Stimulated activated CD8-positive, alpha-beta memory T cell treated with anti-CD3 and anti-CD28 coated beads, Interleukin-15, amount 100 ng/mL, for 24 hours (primary cell): ENCODE measurements at places on chromosomes 16 and 17.

DNA sequence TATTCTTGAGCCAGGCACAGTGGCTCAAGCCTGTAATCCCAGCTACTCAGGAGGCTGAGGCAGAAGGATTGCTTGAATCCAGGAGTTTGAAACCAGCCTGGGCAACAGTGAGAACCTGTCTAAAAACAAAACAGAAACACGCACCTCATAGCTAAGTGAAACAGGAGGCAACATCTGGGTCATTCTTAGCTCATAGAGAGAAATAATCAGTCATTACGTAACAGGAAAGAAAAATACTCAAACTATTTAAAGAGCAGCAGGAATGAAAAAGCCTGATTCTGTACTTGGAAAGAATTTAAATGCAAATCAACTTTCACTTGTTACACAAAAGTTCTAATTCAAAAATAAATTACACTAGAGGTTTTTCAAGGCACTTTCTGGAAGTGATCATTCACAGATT is 17.2 kb downstream of the CHCT1 start:
- DNase-seq, result no peak

- DNase-seq, result no peak
Measured at GRCh38 chr16:9151597-9151996, 60.2 kb downstream of the HAPSTR1 start.

DNA sequence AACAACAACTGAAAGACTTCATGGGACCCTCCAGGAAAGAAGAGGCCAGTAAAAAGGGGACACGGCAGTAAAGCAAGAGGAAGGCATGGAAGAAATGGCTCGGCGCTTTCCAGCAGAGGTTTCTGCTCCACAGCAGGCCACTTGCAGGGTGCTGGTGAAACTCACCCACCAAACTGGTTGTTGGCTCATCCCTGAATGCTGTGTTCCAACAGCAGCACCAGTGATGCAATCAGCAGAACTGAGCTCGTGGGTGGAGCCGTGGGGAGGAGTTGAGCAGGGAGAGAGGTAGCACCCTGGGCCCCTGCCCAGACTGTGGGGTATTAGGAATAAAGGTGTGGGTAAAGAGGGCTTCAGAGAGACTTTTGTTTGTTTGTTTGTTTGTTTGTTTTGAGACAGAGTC is 62.8 kb upstream of the ADCY9 start:
- DNase-seq, result no peak

- no peak for DNase-seq
Measured at GRCh38 chr17:68853036-68853435, 102.2 kb downstream of the ABCA8 start.

DNA sequence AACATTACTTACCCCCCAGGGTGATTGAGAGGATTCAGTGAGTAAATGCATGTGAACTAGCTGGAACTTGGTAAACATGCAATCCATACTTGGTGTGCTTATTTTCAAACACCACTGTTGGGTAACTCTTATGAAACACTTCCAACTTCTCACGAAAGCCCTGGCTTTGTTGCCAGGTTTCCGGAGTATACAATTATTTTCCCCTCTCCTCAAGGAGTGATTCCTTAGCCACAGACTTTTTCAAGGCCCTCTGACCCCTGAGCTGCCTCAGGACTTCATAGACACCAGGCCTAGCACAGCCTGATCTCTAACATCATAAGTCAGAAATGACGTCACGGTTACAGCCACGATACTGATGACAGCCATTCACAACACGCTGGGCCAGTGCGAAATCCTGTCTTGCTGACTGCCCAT is 27.6 kb downstream of the HSD17B2 start:
- no peak for DNase-seq

DNA sequence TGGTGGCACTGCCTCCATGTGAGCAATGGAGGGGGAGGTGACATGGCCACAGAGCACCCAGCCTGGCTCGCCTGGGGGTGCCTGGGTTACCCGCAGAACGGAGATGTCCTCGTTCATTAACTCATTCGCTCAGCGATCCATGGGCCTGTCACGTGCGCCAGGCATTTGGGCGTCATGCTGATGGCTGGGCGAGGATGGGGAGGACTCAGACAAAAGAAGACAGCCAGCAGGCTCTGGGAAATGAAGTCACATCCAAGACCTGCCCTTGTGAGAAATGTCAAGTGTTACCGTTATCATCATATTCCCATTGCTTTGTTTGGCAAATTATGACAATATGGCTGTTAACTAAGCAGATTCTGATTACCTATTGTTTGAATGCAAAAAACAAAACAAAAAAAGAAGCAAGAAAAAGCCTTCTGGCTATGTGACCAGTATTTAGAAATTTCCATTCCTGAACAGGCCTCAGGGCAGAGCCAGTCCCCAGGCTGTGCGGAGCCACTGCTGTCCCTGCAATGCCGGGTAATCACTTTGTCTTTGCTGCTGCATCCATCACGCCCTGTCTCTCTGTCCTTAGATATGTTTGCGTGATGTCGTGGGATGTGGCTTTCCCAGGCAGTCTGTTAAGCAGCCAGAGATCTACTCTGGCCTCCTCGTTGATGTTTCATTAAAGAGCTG is 57.9 kb downstream of the CMIP start:
- DNase-seq, result no peak

DNA sequence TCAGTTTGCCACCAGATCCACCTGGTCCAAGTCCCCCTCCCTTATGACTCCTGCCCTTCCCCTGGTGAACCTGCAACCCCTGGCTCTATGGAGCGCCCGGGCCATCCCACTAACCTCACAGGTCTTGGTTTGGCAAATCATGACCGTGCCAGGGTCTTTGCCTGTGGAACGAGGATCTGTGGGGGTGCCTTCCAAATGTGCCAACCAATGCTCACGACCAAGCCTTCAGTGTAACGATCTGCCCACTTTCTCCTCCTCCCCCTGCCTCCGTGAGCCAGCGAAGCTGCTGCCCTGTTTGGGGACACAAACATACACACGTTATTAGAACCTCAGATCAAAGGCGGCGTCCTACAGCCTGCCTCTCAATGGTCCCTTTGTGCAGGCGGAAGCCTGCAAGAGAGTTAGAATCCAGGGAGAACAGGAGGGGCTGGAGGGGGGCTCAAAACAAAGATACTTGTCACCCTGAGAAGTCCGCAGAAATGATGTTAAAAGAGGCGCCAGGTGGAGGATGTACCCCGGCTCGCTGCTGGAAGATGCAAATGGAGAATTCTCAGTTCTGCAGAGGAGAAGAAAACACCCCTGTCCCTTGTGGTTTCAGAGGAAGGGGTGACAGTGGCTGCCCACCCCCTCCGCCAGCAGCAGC is 9.0 kb upstream of the NKD1 start:
- no peak for DNase-seq

- no peak for DNase-seq
Measured at GRCh38 chr17:57644326-57644725, 100.8 kb downstream of the CCDC182 start.

GRCh38 chr16:35182043-35182677 is 1722.7 kb downstream of the TP53TG3F start:
- no peak for DNase-seq

- DNase-seq, result no peak
Measured at GRCh38 chr16:77939968-77940367, 82.4 kb upstream of the CLEC3A start.

GRCh38 chr17:58741121-58741625 is 14.5 kb upstream of the PPM1E start:
- no peak for DNase-seq

- no peak for DNase-seq
Measured at GRCh38 chr16:74257061-74257460, 39.6 kb upstream of the PSMD7 start.

DNA sequence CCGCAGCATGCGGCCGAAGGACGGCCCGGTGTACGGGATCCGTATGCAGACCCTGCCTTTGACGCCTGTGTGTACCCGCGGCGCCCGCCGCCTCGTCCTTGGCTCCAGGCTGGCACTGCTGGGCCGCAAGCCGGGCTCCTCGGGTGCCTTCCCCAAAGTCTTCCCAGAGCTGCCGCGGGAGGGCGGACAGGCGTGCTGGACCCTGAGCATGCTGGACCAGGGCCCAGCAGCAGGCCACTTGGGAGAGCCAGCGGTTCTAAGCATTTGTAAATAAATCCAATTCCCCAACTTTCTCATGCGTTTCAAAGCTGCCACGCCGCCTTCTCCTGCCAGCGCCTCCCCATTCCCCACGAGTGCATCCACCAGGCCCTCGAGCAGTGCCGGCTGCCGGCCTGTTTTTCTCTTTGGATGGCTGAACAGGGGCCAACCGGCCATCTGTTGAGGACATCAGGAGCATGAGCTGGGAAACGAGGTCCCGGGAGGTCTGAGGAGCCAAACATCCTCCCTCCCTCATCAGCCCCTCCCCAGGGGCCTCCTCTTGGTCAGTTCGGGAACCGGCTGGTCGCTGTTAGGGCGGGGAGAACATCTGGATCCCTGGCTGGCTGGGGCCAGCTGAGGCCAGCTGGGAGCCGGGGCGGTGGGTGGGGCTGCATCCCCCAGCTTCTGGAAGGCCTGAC is 20.5 kb upstream of the PABPN1L start:
- DNase-seq, result no peak

GRCh38 chr17:77666462-77666861 is 292.0 kb upstream of the TNRC6C start:
- DNase-seq, result no peak

DNA sequence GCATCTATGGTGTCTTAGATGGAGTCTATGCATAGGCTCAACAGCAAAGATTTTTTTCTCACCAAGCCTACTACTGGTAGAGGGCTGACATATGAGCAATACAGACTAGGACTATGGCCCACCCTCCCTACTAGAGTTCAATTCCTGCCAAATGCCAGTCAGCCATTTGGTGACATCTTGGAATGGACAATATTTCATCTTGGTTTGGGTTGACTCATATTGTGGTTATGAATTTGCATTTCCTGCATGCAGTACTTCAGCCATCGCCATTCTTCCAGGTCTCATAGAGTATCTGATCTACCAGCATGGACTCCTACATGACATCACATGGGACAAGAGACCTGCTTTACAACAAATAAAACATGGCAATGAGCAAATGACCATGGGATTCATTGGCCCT is 778.1 kb upstream of the SOX9 start:
- no peak for DNase-seq

DNA sequence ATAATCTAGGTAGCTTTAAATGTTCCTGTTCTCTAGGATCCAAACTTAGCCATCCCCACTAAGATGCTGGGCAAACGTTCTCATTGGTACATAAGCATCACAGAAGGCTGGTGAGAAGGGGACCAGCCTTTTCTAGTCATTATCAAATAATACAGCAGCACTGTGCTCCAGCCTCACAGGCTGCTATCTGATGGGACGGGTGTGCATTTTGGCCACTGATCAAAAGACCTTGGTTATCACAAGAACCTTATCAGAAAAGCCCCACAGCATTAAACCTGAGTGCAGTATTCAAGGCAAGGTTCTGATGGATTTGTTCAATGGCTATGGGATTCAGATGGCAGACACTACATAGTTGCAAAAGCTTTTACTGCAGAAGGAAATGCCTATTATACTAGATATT is 19.1 kb upstream of the KPNB1 start:
- no peak for DNase-seq

- DNase-seq, result no peak
Measured at GRCh38 chr17:69669441-69670178, 255.1 kb downstream of the MAP2K6 start.

- DNase-seq, result no peak
Measured at GRCh38 chr17:72406498-72406897, 285.7 kb downstream of the SOX9 start.

- no peak for DNase-seq
Measured at GRCh38 chr17:8479431-8479947, 43.8 kb downstream of the NDEL1 start.

- no peak for DNase-seq
Measured at GRCh38 chr17:76548378-76549214, 8.8 kb downstream of the PRCD start.

GRCh38 chr16:27491894-27492587 is 57.7 kb downstream of the GTF3C1 start:
- DNase-seq, result no peak

- DNase-seq, result no peak
Measured at GRCh38 chr17:70891306-70891705, 722.0 kb downstream of the KCNJ2 start.

DNA sequence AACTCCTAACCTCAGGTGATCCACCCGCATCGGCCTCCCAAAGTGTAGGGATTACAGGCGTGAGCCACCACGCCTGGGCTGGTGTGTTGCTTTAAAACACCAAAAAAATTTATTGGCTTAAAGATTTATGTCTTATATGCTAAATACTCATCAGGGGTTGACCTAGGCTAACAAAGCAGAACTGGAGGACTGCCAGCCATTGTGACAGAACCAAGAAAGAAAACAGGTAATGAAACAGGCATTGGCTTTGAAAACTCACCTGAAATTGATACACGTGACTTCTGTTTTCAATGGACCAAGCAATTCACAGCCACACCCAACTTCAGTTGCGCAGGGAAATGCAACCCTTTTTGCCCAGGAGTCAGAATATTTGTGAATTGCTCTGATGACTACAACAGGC is 4.9 kb upstream of the PHAF1 start:
- no peak for DNase-seq

GRCh38 chr16:11742093-11742535 is 543 bp downstream of the TXNDC11 start:
- peak; percentile 6 for DNase-seq

- DNase-seq, result no peak
Measured at GRCh38 chr17:44272321-44272951, 4.5 kb upstream of the SLC4A1 start.
